T1000 (cell line): ENCODE measurements at places on chromosomes 7 and 10.

GRCh38 chr10:79316671-79317431 lies 30.4 kb upstream of the PPIF start:
- DNase-seq: no peak

- DNase-seq: no peak
These were observed 456.8 kb upstream of the NRP1 start for GRCh38 chr10:33791272-33791660.

GRCh38 chr7:44595934-44596635 lies 10.3 kb upstream of the OGDH start:
- no peak for DNase-seq

- no peak for DNase-seq
These were observed 474.1 kb upstream of the AKR1E2 start for GRCh38 chr10:4351723-4352413.

- DNase-seq: no peak
These were observed 14.0 kb downstream of the ITGB1 start for GRCh38 chr10:32943854-32944661.

DNA sequence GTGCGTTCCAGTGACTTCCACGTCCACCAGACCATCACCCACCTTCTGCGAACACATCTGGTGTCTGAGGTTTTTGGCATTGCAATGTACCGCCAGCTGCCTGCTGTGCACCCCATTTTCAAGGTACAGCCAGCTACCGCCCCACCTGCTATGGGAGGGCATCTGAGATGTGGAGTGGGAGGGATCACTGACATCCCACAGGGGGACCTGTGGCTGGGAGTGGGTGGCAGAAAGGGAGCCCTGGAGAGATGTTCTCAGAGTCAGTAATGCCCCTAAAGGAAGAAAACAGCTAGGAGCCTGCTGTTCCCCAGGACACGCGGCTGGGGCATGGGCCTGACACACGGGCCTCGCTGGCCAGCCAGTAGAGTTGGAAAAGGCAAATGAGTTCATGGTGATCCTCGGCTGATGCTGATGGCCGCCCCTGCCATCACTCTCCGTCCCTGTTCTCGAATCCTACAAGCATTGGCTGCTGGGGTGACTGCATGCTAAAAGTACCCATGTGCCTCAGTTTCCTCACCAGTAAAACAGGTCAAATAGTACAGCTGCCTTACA lies 66.6 kb downstream of the ALOX5 start:
- DNase-seq: no peak

DNA sequence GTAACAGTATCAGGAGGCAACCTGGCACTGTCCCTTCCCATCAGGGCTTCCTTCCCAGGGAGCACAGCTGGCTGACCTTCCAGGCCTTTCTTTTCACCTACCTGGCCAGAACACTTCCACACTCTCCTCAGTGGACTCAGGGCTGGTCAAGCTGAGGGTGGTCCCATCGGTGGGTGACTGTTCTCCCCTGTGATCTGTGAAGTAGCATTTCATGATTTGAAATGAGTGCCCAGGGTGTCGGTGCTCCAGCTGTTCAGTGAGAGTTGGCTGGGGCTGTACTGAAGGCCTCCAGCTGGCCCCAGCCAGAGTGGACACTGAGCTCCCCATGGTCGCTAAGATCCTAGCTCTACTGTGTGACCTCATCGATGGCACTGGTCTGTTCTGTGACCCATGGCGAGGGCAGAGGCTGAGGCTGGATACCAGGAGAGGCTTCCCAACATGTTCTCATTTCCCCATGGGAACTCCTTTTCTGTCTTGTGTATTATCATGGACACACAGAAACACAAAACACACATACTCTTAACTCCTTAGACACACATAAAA lies at the start of gene FAM170B:
TSS of gene FAM170B (minus strand) at position 316 of the 543 bp plus-strand sequence. CDS start at position 213, 103 bp downstream.
- DNase-seq: no peak

DNA sequence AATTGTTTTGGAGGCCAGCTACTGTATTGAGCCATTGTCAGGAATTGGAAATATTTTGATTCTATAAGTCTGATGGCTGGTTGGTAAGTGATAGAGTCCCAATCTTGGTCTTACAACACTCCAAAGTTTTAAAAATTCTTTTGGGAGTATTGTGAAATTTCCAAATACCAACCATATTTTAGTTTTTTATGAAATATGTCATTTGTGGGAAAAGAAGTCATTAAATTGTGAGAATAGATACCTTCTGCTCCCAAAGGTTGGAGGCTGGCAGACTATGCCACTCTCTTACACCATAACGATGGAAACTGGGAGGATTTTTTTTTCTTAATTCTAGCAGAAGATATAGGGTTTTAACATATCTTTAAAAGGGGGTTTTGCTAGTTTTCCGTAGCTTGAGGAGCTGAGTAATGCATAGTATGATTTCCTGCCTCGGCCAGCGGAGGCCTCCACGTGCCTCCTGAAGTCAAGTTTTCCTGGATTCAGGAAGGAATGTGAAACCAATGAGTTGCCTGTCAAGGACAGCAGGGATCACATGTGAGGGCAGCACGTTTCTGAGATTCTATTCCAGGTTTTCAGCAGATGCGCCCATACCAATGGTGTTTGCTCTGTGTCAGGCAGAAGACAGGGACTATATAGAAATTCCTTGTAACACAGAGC lies 92.2 kb upstream of the LAMB4 start:
- no peak for DNase-seq

DNA sequence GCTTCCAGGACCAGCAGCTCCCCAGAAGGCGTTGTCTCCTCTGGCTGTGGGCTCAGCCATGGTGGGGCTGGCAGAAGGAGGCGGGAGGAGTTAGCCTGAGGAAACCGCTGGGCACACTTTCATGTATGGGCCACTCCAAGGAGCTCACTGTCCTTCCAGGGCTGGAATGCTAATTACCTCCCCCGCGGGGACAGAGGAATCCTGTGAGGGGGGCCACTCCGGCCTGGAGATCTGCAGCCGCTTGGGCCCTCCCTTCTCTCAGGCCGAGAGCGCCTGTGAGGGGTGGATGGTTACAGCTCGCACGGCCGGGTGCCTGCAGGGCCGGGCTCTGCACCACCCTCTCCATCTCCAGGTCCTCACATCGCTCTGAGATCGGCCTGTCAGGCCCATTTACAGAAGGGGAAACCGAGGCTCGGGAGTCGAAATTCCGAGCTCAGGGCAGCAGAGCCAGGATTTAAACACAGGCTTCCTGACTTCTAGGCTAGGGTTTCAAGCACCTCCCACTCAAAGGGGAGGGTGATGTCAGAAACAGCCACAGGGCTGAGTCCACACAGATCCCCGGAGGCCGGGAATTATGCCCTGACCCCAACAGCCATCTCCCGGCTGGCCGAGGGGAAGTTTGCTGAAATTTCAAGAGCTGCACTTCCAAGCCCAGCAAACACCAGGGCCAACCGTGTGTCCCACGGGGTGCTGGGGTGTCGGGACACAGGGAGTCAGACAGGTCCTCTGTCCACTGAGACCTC lies 59.1 kb downstream of the PDGFA start:
- DNase-seq: no peak

DNA sequence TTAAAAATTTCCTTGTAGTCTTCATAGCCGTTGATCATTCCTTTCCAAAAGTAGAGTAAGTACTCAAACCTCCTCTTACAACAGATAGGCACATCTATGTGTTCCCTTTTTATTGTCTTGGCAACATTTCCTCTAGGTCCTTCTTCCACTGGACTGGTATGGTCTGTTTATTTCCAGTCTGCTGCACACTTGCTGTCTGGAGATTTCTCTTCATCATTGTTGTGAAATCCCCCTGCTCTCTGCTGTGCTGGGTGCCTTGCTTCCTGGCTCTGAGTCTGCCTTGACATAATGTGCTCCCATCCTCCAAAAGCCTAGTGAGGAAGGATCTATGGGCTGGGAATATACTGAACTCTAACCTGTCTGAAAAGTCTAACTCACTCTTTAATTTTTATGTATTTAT lies 545.3 kb upstream of the VSTM2A start:
- DNase-seq: no peak

GRCh38 chr7:2417981-2418481 lies 14.6 kb downstream of the CHST12 start:
- DNase-seq: no peak

- no peak for DNase-seq
These were observed 16.6 kb upstream of the AQP1 start for GRCh38 chr7:30894866-30895605.

DNA sequence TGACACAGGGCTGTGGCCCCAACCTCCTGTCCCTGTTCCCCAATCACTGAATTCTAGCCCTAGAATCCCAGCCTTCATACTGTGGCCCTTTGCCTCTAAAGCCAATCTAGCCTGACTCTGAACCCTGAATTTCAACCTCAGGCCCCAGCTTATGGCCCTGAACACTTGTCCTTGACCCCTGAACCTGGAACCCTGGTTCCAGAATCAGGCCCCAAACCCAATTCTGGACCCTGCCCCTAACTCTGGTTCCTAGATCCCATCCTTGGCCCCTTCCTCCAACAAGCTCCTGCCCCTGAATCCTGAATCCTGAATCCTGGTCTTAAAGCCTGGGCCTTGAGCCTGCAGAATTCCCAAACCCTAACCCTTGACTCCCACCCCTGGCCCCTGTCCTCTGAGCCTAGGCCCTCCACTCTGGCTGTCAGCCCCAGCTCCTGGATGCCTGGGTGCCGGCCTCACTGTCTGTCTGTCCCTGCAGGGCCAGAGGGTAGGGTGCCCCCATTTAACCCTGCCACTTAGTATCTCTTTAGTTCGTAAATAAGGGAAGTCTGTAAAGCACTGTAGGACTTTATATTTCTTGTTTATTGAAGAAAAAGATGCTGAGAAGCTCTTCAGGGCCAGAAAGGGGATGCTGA lies 1.3 kb downstream of the INPP5A start:
- DNase-seq: no peak

- no peak for DNase-seq
These were observed 797.9 kb downstream of the TYW1 start for GRCh38 chr7:67794544-67794943.

DNA sequence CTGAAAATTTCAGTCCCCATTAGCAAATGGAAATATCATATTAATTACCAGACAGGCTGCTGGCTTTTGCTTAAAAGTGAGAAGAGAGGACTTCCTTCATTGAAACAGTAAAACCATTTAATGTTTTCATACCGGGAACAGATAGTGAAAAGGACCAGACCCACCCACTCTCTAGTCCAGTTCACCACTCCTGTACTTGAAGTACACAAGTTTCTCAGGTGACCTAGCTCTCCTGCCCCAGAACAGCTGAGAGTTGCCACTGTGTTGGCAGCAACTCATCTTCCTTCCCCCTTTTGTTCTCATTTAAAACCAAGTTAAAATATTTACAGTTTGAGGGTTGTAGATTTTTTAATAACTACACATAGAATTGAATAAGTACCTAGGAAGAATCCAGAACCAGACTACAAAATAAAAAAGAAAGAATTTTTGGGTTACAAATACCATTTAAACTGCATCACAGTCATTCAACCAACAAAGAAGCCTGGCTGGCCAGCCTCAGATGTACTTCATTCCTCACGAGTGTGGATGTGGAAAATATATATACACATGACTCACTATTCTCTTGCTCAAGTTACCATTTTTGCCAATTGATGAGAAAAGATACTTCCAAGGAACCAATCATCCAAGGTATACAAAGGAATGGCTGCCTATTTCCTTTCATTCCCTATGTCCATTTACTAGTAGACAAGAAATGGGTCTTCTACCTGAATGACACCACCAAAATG lies 68.1 kb downstream of the VPS41 start:
- no peak for DNase-seq

DNA sequence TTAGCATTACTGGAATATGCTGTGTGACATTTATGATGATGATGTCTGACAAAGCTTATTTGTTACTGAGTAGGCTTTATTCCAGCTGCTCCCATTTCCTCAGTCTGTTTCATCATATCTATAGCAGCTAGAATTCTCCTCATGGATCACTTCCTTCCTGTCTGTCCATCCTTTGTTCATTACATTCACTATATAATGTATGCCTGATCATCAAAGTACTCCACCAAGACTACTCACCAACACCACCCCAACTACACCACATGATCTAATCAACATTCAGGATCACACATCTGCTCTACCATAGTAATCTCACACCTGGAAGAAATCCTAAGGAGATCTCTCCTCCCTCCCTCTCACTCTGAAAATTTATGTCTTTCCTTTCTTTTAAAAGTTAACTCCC lies 61.3 kb downstream of the APBB1IP start:
- no peak for DNase-seq

DNA sequence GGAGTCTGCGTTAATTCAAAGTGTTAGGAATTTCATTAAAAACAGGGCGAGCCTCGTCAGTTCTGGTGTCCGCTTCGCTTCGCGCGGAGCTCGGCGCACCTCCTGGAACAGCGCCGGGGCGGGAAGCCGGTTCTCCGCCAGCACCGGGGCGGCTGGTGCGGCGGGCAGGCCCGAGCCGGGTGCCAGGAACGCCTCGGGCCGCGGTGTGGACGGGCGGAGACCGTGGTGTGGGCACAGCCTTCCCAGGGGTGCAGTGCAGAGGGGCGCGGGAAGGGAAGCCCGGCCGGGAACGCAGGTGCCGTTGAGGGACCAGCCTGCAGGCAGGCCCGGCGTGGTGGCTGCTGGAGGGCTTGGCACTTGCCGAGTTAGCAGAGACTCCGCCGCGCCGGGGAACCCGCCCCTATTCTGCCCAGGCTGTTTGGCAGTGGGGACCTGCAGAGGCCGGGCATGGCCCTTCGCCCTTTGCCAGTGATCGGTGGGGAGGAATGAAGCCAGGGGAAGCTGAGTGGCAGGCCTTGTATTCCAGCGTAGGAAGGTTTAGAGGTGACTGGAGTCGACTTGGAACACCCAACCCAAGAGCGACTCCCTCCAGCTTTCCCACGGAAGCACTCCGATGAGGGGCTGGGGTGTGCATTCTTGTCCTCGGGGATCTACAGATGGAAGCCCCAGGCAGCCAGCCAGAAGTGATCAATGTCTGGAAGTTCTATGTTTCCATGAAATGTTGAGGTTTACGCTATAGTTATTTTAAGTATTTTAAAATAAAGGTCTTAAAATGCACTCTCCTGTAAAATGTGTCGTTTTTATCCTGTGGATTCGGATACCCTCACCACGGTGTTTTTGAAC lies 945 bp upstream of the RHEB start:
- DNase-seq: peak; percentile 23
